ENCODE measurements at places on chromosomes 11 and 22.

DNA sequence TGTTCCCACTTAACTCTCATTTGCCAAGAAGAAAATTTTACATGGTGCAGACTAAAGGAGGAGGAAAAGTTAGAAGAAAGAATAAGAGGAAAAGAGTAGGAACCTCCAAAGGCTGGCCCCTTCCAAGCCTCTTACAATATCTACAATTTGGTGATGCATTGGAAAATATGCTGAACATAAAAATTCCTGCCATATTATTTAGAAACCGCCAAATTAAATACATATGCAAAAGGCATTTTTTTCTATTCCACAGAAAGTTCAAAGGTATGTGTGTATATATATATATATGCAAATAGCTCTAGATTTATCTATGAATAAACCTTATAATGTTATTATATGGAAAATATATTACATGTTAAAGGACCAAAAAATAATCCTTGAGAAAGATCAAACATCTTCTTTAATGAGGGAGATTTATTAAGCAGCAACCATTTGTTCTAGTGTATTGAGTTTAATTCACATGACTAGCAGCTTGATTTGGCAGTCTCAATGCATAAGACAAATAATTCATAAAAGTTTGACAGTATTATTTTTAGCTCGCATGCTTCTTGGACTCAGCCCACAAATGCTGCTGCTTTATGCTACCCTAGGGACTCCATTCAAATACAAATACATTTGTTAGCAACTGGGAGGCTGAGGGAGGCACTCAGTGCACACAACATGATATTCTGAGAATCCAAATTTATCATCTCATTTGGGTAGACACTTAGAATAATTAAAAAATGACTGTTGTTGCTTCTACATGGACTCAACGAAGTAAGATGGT lies 184.9 kb downstream of the SBF2 start:
- no peak for DNase-seq

DNA sequence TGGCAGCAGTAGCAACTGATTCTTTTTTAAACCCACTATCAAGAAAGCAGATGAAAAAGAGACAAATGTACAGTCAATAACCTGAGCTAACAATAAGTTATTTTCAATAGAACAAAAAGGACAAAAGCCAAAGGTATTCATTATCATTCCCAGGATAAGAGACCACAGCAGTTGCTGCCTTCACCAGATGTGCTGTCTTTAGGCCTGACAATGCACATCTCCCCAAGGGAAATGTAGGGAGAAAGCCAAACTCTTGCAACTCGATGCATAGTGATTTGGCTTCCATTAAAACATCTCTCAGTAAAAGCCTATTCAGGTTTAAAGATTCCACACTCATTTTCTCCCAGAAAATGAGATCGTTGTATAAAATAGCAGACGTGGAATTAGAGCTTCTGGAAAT lies 210.7 kb downstream of the METTL15 start:
- DNase-seq: no peak

- DNase-seq: no peak
These were observed 19.3 kb downstream of the EIF3F start for GRCh38 chr11:8006349-8006977.

DNA sequence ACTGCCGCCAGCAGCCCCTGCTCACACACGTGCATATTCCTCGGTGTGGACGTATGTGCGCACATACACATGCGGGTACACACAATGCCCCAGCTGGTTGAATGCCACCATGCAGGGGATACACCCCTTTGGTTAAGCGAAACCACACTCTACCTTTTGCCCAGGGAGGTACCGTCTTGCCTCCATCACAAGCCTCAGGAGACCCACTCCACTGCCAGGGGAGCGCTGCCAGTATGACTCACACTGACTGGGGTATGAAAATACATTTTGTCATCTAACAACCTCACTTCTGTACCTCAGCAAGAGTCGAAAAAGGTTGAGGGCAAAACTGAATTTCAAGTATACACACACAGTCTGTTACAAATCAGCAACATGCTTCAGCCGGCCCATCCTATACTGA lies 39.4 kb downstream of the TMEM45B start:
- DNase-seq: no peak

DNA sequence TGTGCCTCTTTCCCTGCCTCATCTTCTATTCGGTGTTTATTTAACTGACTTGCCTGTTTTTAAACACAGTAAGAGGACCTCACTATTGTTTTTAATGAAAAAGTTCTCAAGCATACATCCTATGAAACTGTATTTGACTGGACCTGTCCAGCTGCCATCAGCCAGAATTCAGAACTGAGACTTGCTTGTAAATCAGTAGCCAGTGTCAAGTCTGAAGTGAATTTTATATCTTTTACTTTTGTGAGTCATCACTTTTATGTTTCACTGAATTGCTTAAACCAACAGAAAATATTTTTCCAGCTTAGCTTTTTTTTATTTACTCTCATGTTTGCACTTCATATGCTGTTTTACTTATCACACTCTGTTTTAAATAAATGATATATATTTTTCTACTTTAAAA lies 88.3 kb downstream of the LUZP2 start:
- no peak for DNase-seq

DNA sequence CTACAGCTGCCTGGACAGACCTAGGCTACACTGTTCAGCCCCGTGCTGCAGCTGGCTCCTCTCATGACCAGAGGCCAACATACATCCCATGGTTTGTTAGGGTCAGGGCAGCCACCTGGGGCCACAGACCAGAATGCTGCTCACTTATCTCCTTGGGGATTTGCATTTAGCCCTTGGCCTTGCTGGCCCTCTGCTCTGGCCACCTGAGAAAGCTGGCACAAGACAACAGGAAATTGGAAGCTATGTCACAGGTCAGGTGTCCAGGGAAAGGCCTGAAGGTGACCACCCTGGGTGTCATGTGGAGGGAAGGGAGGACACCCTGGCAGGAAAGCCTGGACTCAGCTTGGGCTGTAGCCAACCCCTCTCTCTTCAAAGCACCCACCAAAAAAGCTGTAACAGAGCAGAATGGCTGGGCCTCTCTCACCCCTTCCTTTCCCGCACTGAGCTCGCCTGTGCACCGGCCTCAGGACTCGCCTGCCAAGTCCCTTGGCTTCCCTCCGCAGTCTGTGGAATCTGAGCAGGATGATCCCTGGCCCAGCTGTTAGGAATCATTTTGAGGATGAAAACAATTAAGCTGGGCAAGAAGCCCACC lies 86.3 kb downstream of the SNX19 start:
- no peak for DNase-seq

- no peak for DNase-seq
These were observed 20.5 kb upstream of the RBFOX2 start for GRCh38 chr22:36048911-36049677.

DNA sequence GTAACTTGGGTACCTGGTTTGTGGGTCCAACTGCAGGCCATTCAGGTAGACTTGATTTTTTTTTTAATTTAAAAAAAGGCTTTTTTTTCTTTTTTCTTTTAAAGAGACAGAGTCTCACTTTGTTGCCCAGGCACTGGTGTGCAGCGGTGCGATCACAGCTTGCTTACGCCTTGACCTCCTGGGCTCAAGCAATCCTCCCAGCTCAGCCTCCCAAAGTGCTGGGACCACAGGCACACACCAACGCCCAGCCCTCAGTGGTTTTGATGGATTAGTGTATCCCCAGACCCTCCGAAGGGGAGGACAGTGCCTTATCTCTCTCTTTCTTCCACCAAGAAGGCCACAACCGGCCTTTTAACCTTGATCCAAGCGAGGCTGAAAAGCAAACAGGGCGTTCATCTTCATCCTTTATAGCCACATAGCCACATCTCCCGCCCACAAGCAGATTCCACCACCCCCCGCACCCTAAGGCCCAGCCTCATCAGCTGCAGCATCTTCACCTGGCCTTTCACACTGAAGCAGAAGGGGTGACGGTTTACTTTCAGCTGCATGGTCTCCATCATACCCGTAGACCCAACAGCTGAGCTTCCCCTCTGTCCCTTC lies 17.6 kb upstream of the COMT start:
- no peak for DNase-seq

DNA sequence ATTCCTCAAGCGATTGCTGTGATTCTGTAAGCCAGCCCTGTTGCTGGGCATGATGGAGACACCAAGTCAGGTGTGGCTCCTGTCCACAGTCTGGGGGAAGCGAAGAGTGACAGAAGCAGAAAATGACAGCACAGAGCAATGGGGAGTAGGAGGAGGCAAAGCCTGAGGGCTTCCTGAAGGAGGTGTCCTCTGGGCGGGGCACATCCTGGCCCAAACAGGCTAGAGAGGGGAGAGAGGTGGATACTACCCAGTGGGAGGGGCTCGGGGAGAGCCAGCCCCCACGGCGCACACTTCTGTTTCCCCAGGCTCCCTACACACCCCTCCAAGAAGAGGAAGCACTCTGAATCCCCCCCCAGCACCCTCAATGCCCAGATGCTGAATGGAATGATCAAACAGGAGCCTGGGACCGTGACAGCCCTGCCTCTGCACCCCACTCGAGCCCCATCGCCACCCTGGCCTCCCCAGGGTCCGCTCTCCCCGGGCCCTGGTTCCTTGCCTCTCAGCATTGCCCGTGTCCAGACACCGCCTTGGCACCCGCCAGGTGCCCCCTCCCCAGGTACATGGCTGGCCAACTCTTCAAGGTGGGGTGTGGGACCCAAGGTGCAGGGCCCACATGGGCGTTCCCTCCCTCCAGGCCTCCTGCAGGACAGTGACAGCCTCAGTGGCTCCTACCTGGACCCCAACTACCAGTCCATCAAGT lies 18.9 kb downstream of the MYRF start:
- DNase-seq: no peak

GRCh38 chr11:124109377-124109776 lies 5.9 kb upstream of the VWA5A start:
- DNase-seq: no peak

DNA sequence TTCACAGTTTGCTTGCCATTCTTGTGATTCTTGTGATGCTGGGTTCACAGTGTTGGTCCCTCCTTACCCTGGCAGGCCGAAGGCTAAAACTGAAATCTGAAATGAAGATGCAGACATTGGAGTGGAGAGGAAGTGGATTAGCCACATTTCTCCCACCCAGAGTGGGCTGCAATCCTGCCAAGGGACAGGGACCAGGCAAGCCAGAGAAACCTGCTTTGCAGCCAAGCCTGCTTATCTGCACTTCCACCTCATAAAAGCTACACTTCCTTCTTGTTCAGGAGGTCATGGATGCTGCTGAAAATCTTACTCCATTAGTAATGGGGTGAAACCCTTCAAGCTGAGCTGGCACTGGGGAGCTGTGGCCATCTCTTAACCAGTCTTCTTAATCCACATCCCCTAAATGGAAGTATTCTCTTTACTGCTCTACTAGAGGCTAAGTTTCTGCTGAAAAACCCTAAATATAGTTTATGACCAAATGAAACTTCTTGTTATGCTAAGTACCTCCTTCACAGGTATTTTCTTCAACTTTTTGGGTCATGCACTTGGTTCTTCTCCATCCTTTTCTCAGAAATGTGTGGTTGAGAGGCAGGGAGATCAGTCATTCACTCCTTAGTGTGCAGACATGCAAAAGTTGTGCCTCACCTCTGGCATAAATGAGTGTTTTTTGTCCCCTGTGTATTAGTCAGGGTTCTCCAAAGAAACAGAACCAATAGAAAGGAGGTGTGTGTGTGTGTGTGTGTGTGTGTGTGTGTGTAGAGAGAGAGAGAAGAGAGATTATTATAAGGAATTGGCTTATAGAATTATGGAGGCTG lies 133.9 kb upstream of the BMAL1 start:
- DNase-seq: no peak

DNA sequence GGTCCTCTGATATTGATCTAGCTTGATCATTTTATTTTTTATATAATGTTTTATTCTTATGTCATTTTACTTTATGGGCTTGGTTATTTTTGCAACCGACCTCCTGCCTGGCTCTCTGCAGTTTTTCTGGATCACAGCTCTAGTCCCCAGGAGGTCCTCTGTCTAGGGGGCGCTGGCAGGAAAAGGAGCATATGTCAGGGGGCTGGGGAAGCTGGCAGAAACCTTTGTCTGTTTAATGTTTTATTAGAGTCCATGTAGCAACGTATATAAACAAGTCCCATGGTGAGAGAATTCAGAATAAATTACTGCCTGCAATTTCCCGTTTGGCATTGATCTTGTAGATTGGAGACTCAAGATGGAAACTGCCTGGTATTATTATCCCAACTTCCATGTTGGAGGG lies 133.5 kb upstream of the ZBED5 start:
- DNase-seq: no peak

- DNase-seq: peak; percentile 82
These were observed 12.7 kb upstream of the CYP2R1 start for GRCh38 chr11:14904745-14905103.

- no peak for DNase-seq
These were observed 46.2 kb downstream of the FAM168A start for GRCh38 chr11:73551677-73552076.

DNA sequence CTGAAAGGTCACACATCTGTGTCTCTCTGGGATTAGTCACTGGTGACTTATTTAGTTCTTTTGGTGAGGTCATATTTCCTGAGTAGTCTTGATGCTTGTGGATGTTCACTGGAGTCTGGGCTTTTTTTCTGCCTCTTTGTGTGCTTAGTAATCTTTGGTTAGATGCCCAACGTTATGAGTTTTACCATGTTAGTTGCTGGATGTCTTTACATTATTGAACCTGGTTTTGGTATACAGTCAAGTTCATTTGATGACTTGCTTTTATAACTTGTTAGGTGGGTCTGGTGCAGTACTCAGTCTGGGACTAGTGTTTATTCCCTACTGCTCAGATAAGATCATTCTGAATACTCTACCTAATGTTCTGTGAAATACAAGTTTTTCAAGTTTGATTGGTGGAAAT lies 26.2 kb upstream of the SLC37A2 start:
- no peak for DNase-seq
